AG08395 (cell line): ENCODE measurements at places on chromosomes 3 and 15.

DNA sequence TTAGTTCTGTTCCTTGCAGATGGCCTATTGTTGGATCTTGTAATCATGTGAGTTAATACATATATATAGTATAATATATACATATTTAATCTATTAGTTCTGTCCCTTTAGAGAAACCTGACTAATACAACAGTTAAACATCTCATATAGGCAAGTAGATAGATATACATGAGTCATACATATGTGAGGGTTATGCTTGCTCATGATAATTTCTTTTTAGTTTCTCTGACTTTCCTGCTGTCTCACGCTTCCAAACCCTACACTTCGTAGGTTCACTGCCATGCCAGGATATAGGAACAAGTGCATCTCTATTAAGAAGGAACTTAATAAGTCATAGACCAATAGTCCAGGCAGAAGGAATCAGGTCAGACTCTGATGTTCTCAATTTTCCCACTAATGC lies 16.8 kb upstream of the CLDN16 start:
- DNase-seq, result no peak

DNA sequence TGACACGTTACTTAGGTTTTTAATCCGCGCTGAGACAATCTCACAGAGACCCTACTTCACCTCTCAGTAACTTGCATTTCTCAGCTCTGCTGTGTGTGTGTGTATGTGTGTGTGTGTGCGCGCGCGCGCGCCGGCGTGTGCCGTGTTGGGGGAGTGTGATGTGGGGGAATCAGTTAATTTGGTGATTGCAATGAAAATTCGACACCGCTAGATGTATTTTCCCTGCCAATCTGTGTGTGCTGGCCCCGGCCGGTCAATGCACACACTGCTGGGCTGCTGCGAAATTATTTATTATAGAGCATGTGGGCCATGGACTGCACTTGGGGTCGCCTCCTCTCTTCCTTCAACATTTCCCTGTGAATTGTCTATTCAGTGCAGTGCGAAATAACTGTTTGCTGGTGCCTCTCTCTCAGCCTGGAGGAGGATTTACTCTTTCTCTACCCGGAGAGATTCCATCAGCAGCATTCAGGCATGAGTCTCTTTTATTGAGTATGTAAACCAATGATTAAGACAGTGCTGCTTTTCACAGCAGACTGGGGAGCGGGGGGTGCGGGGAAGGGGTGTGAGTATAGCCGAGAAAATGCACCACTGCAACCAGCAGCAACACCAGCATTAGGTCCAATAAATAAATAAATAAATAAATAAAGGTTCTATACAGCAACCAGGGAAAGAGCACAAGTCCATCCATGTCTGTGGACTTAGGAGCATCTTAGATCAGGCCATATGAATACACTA lies 2.9 kb downstream of the CADM2 start:
- DNase-seq, result no peak

DNA sequence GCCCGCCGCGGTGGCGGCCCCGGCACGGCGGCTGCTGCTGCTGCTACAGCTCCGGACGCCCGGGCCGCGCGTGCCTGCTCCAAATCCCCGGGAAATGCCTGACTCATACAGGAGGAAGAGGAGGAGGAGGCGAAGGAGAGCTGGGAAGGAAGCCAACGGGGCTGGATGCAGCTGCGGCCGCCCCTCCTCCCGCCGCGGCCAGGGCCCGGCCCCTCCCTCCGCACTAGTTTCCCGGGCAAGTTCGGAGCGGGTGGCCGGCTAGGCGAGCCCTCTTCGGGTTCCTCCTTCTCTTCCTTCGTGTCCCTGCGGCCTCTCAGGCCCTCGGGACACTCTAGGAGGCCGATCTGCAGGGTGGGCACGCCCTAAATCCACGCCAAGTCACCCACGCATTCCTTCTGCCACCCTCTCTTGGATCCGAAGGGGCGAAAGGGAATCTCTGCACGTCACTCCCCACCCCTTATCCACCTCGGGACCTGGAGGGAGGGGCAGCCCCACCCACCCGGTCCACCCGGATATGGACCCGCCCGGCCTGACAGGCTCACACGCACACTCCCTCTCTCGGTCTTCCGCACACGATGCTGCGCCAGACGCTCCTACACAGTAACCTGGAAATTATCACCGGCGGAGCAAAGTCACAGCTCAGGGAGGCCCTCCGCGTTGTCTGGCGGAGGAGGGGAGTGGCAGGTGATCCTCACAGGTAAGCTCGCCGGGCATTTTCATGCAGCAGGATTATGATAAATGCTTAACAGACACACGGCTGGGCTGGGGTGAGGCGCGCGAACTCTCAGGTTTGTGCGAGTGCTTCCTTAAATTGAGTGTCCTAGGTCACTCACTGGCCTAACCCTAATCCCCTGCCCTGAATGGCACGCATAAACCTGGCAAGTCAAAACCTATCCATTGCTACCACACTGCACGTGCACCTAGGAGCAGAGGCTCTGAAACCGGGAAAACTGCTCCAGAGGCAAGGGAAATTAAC lies at the start of the genes OSBPL10 and ZNF860:
TSS of gene OSBPL10 (minus strand) at position 57 of the 976 bp plus-strand sequence. CDS start 83 bp downstream, outside the sequence.
TSS of gene ZNF860 (plus strand) at position 545 of the 976 bp plus-strand sequence. CDS start 7,330 bp downstream, outside the sequence.
- DNase-seq, result peak; percentile 58

GRCh38 chr3:186108106-186108940 lies 566 bp downstream of the ETV5 start:
- DNase-seq, result peak; percentile 58

DNA sequence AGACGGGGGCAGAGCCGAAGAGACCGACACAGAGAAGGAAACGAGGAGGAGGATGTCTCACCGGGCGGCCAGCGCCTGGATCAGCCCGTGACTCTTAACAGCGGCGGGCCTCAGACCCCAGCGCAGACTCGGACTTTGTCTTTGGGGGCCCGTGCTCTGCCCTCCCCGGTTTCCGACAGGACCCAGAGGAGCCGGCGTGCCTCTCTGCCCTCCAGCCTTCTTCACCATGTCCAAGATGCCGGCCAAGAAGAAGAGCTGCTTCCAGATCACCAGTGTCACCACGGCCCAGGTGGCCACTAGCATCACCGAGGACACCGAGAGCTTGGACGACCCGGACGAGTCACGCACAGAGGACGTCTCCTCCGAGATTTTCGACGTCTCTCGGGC lies 1.0 kb downstream of the TSC22D2 start:
- DNase-seq, result no peak

DNA sequence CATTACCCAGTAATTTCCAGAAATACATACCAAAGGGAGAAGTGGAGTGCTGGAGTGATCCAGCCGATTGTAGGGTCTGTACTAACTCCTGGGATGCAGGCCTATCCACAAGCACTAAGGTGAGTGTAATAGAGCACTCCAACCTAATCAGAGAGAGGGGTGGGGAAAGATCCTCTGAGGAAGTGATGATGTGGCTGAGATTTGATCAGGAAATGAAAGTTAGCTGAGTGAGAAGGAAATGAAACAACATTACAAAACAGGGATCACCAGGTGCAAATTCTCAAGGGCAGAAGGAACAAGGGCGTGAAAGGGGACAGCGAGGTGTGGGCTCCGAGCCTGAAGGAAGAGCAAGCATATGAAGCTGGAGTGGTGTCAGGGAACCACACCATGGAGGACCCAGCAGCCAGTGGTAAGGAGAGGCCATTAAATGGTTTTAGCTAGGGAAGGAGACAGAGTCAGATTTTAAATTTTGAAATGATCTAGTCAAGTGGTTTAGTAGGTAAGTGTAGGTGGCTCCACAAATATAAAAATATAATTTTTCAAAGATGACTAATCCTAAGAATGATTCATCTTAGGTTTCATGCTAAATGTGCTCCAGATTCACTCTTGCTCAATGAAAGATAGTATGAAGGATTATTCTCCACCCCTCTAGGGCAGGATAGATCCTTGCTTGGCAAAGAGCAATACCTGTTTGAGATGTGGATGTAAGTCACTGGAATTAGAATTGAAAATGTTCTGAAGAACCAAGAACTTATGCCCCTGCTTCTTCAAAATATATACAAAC lies 348.7 kb downstream of the TBL1XR1 start:
- DNase-seq, result peak; percentile 4

DNA sequence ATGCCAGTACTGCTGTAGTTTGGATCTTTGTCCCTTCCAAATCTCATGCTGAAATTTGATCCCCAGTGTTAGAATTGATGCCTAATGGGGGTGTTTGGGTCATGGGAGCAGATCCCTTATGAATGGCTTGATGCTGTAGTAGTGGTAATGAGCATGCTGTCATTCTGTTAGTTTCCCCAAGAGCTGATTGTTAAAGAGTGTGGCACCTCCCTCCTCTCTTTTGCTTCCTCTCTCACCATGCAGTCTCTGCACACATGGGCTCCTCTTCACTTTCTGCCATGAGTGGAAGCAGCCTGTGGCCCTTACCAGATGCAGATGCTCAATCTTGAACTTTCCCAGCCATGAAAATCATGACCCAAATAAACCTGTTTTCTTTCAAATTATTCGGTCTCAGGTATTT lies 141.3 kb upstream of the DPPA4 start:
- DNase-seq, result no peak

DNA sequence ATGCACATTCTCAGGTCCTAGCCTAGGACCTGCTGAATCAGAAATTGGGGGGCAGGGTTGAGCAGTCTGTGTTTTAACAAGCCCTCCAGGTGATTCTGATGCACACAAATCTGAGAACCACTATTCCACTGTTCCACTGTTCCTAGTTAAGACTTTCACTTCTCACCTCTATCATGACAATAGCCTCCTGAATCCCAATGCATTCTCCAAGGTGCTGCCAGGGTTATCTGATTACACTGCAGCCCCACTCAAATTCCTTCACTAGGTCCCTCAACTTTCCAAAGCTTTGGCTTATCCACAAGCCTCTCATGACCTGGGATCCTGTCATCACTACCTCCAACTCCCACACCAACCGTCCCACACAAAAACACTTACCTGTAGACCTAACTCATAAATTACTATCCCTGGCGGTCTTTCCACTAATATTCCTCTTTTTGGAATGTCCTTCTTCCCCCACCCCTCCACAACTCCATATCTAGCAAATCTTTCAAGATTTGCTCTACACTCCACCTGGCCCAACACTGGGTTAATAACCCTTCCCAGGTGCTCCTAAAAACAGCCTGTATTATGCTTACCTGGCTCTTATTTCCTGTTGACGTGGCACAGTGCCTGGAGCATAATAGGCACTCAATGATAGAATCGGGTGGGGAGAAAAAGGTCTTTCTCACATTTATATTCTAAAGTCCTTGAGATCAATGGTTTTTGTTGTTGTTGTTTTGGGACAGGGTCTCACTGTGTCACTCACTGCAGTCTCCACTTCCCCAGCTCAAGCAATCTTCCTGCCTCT lies 27.2 kb downstream of the TBL1XR1 start:
- DNase-seq, result no peak

GRCh38 chr15:70190965-70191364 lies 93.2 kb upstream of the TLE3 start:
- DNase-seq, result no peak

DNA sequence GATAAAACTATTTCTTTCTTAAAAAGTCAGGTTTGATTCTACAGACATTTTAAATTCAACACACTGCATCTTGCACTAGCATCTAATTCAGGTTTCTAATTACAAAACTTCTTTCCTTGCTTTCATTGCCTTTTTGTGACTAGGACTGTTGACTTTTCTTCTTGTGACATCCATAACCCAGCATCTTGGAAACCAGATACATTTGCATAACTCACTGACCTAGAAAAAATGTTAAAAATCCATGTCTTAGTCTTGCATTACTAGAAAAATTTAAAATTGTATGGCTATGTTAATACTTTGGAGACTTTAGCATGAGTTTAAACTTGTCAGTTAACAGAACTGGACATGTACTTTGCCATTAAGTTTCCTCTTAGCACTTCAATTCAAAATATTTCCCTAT lies 72.7 kb downstream of the DTWD1 start:
- no peak for DNase-seq

GRCh38 chr3:58291671-58292338 lies 14.2 kb upstream of the RPP14 start:
- no peak for DNase-seq

GRCh38 chr3:124032311-124032880 lies 40.5 kb upstream of the ROPN1 start:
- peak; percentile 44 for DNase-seq

GRCh38 chr15:71945012-71945411 lies 134.7 kb downstream of the NR2E3 start:
- no peak for DNase-seq

DNA sequence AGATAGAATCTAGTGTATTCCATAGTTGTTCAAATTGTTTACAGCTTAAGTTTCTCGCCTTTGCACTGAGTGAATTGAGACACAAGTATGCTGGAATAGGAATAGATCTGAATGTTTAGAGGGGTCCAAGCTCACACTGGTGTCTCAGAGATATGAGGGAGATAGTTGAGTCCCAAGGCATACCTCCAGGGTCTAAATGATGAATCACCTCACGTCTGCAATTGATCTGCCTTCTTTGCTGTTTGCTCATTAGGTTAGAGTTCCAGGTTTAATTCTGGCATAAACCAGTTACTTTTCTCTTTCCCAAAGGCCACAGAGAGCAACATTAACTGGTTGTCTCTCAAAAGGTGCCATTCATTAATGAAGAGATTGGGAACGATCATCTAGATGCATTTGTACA lies 106.3 kb upstream of the MME start:
- DNase-seq, result no peak

- DNase-seq, result no peak
Measured at GRCh38 chr15:83164771-83165404, 42.7 kb downstream of the HDGFL3 start.

DNA sequence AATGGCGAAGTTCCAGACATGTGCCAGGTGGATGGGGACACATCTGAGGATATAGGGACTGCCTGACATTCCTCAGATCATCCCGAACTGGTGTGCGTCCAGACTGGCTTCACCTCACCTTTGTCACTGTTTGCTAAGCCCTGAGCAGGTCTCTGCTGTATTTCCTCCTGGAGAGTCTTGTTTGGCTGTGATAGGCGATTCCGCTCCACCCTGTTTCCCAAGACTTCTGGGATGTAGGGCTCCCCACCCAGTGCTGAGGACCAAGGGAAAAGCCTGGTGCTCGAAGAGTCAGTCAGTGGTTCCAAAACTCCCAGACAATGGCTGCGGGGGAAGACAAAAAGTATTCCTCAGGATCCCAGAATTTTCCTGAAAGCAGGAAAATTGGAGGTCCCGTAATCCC lies 11.1 kb upstream of the FURIN start:
- DNase-seq, result no peak

- DNase-seq, result no peak
Measured at GRCh38 chr3:100613721-100614390, 4.5 kb downstream of the ADGRG7 start.

GRCh38 chr3:129428007-129428375 lies 445 bp downstream of the EFCAB12 start:
- no peak for DNase-seq

- DNase-seq, result no peak
Measured at GRCh38 chr15:96421178-96421601, 90.7 kb downstream of the NR2F2 start.

GRCh38 chr15:55942332-55942731 lies 51.1 kb downstream of the NEDD4 start:
- DNase-seq, result no peak

DNA sequence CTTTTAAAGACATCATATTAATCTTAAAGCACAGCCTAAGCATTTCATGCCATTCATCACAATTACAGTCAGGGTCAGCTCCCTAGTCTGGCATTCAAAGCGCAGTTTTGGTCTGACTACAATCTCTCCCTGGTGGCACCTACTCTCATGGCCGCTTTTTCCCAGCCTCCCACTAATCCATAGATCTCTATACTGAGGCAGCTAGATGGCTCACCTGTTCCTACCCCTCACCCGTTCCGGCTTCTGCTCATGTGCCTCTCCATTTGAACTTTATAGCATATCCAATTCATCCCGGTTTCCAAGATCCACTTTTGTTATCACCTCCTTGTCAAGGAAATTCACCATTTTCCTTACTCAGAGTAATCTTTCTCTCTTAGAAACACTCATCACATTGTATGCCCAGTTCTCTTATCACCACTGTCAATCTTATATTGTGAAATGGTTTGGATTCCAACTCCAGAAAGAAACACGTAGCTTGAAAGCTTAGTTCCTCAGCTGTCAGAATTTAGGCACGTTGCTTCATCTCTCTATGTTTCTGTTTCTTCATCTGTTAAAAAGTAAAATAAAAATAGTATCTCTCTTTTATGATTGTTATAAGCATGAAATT lies 220.0 kb upstream of the UBE2E2 start:
- DNase-seq, result no peak
